ENCODE measurements at places on chromosomes 12 and 14. TPM values are rescaled to one million over a fixed set of nuclear protein-coding genes. Genes with fewer than 3 reads are reported as not detected.

DNA sequence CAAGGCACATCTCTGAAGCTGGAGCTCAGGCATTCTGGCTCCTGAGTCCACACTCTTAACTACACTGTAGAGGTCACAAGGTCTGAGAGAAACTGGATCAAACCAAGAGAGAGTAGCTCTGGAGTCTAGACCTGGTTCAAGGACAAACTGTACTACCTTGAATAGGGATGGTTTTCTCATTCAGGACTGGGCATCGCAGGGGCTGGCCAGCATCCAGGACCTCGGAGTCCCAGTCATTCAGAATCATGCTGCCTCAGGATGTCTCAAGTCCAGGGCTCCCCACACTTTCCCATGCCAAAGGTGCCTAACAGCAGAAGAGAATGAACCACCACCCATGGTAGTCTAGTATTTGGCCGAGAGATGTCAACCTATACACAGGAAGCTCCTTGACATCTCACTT, 13.1 kb upstream of the PLEKHD1 start:
- H3K36me3 ChIP-seq, result no peaks in the 10 kb centered on the region
- no peaks in the 10 kb centered on the region for H3K4me1 ChIP-seq
- no peak overlapping the region for H3K4me3 ChIP-seq
- no peaks in the 10 kb centered on the region for H3K27me3 ChIP-seq
- H3K27ac ChIP-seq, result no peak overlapping the region

DNA sequence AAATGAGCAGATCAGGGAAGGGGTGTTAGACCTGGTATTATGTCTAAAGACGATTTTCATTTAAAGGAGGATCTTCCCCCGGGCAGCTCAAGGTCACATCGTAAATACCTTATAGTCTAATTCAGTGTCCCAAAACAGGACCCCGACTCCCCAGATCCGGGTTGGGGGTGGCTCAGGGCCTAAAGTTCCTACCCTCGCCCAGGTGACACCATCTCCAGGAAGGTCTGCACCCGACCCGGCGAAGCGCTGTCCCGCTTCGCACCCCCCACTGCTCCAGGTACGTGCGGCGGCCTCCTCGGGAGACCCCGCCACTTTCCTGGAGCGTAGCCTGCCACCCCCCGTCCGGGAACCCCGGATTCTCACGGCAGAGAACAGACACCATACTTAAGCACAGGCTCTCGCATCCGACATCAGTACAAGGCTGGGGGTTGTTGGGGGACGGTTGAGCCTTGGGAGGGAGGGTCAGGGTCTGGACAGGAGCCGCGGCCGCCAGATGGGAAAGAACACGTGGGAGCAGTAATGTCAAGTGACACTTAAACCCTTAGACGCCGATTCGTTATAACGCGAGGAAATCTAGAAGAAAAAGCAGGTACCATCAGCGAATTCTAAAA, 556 bp downstream of the TIMM9 start:
- H3K4me1 ChIP-seq, result peaks cover 34% of the 10 kb centered on the region
- H3K27me3 ChIP-seq, result no peaks in the 10 kb centered on the region
- peak overlapping the region; percentile 93 for H3K27ac ChIP-seq
- H3K36me3 ChIP-seq, result no peaks in the 10 kb centered on the region
- H3K4me3 ChIP-seq, result peak overlapping the region; percentile 72

The OR10AD1 gene
- total RNA-seq, result not detected

- H3K27me3 ChIP-seq, result no peaks in the 10 kb centered on the region
- H3K4me3 ChIP-seq, result peak overlapping the region; percentile 37
- no peak for DNase-seq
- H3K36me3 ChIP-seq, result no peaks in the 10 kb centered on the region
- H3K27ac ChIP-seq, result peak overlapping the region; percentile 96
Observed at GRCh38 chr14:52790756-52791222, 618 bp downstream of the GNPNAT1 start.

- H3K4me1 ChIP-seq, result no peaks in the 10 kb centered on the region
- no peaks in the 10 kb centered on the region for H3K27me3 ChIP-seq
- no peak for DNase-seq
- no peaks in the 10 kb centered on the region for H3K36me3 ChIP-seq
Observed at GRCh38 chr12:114982760-114983159, 298.8 kb upstream of the TBX3 start.

DNA sequence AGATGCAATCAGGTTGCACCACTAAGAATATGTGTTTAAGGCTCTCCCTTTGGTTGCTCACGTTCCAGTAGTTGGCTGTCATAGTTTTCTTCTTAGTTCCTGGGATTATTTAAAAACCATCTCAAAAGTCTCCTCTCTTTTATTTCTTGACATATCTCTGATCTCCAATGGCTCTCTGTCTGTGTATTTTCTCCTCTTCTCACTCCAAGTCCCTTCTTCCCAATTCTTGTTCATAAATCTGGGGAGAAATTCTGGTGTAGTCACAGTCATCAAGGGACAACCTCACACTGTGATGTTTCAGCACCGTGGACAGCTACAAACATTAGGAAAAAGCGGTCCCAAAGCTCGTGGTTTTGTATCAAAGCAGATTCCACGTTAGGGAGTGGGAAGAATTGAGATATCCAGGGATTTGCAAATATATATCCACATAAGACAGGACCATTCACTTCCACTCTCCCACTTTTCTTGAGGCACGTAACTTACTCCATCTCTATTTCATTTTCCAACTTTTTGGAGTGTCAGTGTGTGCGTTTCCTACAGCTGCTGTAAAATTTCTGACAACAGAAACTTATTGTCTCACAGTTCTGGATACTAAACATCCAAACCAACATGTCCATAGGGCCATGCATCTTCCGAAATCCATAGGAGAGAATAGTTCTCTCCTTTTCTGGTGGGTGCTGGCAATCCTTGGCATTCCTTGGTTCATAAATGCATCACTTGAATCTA, 80.6 kb upstream of the TMEM233 start:
- H3K27me3 ChIP-seq, result no peaks in the 10 kb centered on the region
- no peak for DNase-seq
- H3K27ac ChIP-seq, result no peak overlapping the region
- no peaks in the 10 kb centered on the region for H3K36me3 ChIP-seq
- H3K4me1 ChIP-seq, result no peaks in the 10 kb centered on the region

- DNase-seq, result peak; percentile 25
- peak overlapping the region; percentile 46 for H3K4me3 ChIP-seq
- no peaks in the 10 kb centered on the region for H3K27me3 ChIP-seq
Observed at GRCh38 chr14:64541261-64541971, 875 bp downstream of the HSPA2 start.

The GLTP gene
- 21.1 TPM for total RNA-seq

- H3K27ac ChIP-seq, result no peak overlapping the region
- H3K4me1 ChIP-seq, result peaks cover 14% of the 10 kb centered on the region
- H3K36me3 ChIP-seq, result peaks cover 4% of the 10 kb centered on the region
- H3K4me3 ChIP-seq, result no peak overlapping the region
- H3K27me3 ChIP-seq, result no peaks in the 10 kb centered on the region
Observed at GRCh38 chr14:88422047-88422446, 36.6 kb downstream of the SPATA7 start.

DNA sequence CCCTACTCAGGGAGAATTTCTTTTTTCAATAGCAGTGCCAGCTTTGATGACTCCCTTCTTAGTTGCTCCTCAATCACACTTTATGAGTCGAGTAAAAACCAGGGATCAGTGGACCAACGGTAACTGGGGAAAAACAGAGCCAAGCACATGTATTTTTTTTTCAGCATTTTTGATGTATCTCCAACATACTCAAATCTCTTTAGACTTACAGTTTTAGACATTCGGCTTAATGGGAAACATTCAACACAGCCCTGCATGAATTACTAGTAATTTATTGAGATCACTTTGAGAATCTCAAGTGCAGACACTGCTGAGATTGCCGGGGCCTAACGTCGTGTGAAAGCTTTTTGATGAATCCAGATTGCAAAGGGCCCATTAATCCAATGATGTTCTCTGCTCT, 306.7 kb downstream of the NUAK1 start:
- H3K4me1 ChIP-seq, result no peaks in the 10 kb centered on the region
- no peak overlapping the region for H3K27ac ChIP-seq
- no peaks in the 10 kb centered on the region for H3K36me3 ChIP-seq
- DNase-seq, result no peak
- no peaks in the 10 kb centered on the region for H3K27me3 ChIP-seq

The KCNH3 gene
- 1.6 TPM for total RNA-seq

DNA sequence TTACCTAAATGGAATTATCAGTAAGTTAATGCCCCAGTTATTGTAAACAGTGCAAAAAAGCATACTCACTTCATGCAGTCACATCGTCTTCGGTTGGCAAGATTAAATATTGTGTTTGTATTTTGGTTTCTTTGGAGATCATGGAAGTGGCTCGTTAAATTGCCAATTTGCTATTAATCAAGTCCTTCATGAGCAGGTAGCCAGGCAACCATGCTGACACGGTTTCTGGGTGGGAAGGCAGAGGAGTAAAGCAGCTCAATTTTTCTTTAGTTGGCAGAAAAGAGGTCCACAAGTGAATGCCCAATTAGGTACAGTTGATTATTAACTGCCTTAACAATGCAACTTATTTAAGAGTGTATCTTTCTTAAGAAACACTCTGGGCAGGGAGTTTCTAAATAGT, 43.9 kb downstream of the PPP4R3A start:
- H3K27me3 ChIP-seq, result no peaks in the 10 kb centered on the region
- peaks cover 5% of the 10 kb centered on the region for H3K4me1 ChIP-seq
- H3K4me3 ChIP-seq, result no peak overlapping the region
- no peak for DNase-seq
- H3K27ac ChIP-seq, result peak overlapping the region; percentile 23
- peaks cover 9% of the 10 kb centered on the region for H3K36me3 ChIP-seq

GRCh38 chr14:75559045-75559444, 19.4 kb upstream of the FLVCR2 start:
- DNase-seq, result no peak
- peaks cover 10% of the 10 kb centered on the region for H3K4me1 ChIP-seq
- no peaks in the 10 kb centered on the region for H3K27me3 ChIP-seq
